ENCODE measurements at places on chromosomes 16 and 17. TPM values are rescaled to one million over a fixed set of nuclear protein-coding genes. Genes with fewer than 3 reads are reported as not detected.

TMEM219 gene
- total RNA-seq: 82.6 TPM

TSNAXIP1 gene
- total RNA-seq: 0.60 TPM

KRT31 gene
- not detected for total RNA-seq

SYT17 gene
- 11.8 TPM for total RNA-seq

SPEM2 gene
- total RNA-seq: 0.03 TPM

ARRB2 gene
- 63.2 TPM for total RNA-seq

SLC16A11 gene
- total RNA-seq: not detected

BPTF gene
- 40.0 TPM for total RNA-seq

ADGRG3 gene
- 0.64 TPM for total RNA-seq

CORO1A gene
- total RNA-seq: 2.0 TPM

HOXB9 gene
- total RNA-seq: 7.1 TPM

WNK4 gene
- total RNA-seq: 0.91 TPM

SNN gene
- 23.7 TPM for total RNA-seq

CSH2 gene
- total RNA-seq: not detected

CD300E gene
- not detected for total RNA-seq

FBXW10B gene
- total RNA-seq: 2.7 TPM

SCARF1 gene
- total RNA-seq: 0.43 TPM

TBC1D3I gene
- 0.21 TPM for total RNA-seq

ANKRD40CL gene
- total RNA-seq: not detected

ZNF423 gene
- total RNA-seq: 0.07 TPM

RGS11 gene
- 4.4 TPM for total RNA-seq

CCL1 gene
- not detected for total RNA-seq

ESRP2 gene
- 0.18 TPM for total RNA-seq

HYDIN gene
- total RNA-seq: 0.45 TPM

USP31 gene
- 13.1 TPM for total RNA-seq

ANKRD13B gene
- total RNA-seq: 30.7 TPM

WFIKKN1 gene
- total RNA-seq: 0.12 TPM

ABAT gene
- 0.26 TPM for total RNA-seq

TBC1D3C gene
- total RNA-seq: not detected

CBLN1 gene
- not detected for total RNA-seq

ASB16 gene
- 0.07 TPM for total RNA-seq

GRB7 gene
- 6.6 TPM for total RNA-seq

MT1M gene
- 0.17 TPM for total RNA-seq

GNG13 gene
- total RNA-seq: not detected

All from A549 treated with AZD2906 at 1 μM for 4 hours (cell line).